Effector CD4-positive, alpha-beta T cell (primary cell): ENCODE measurements at places on chromosomes 2 and 18.

GRCh38 chr18:10660179-10660884 lies 134.5 kb downstream of the NAPG start:
- no peak for DNase-seq

DNA sequence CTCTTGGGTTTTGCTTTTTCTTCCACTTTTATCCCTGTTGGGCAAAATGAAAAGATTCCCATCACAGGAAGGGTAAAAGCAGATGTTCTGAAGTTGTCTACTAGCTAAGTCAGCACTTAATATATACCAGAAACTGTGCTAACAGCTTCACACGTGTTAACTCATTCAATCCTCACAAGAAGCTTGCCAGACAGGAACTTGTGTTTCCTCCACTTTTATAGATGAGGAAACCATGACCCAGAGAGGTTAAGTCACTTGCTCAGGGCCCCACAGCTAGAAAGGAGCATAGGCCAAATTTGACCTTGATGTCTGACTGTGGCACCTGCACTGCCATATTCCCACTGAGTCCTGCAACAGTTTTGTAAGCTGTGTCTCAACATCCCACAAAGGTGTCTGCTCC lies 76.8 kb upstream of the EPC2 start:
- no peak for DNase-seq

GRCh38 chr2:205675861-205676516 lies 6.3 kb upstream of the NRP2 start:
- DNase-seq: no peak

GRCh38 chr2:27717070-27717795 lies 53.5 kb downstream of the SLC4A1AP start:
- DNase-seq: no peak

DNA sequence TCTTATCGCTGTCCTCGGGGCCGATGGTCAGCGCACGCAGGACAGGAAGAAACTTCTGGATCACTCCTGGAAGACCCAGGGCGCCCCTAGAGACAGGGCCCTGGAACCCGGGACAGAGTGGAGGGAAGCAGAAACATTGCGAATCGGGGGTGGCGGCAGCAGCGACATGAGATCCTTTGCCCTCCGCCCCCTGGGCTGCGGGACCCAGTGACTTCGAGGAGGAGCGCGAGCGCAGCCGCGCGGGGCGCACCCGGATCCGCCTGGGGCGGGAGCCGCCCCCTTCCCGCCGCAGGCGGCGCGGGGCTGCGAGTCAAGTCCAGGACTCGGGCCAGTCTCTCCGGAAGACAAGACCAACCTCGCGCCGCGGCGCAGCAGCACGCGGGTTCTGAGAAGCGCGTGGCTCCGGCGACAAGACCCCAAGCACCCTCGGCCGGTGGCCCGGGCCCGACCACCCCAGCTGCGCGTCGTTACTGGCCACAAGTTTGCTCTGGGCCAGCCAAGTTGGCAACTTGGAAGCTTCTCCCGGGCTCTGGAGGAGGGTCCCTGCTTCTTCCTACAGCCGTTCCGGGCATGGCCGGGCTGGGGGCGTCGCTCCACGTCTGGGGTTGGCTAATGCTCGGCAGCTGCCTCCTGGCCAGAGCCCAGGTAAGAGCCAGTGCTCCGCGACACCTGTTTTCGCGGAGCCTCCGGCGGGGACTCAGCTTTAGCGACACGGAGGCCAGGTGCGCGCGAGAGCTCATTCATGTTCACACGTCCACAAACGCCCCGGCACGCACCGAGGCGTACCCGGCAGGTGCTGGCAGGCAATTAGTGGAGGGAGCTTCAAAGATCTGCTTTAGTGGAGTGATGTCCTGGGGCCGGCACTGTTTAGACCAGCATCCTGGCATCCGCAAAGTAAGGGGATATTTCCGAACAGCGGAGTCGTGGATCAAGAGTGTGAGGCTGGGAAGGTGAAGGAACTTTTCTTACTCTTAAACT lies at the start of gene PTH2R:
Gene PTH2R (plus strand): TSS at position 319 of the 978 bp plus-strand sequence. CDS start 252 bp downstream, at position 571.
- DNase-seq: no peak

DNA sequence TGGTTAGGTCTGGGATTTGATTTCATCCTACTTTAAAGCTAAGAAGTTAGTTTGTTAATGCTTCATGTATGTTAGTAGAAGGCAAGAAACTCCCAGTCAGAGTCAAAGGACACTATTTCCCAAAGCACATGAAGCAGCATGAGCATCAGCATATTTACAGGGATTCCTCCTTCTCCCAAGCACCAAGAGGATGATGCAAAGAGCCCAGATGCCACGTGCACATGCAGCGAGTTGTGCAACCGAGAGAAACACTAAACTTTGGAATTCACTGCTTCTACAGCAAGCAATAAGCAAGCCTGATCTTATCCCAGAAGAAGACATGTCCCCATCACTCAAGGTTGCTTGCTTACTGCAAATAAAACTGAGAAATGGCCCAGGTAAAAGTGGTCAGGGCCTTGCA lies 32.5 kb downstream of the CPO start:
- DNase-seq: no peak
